ENCODE measurements at places on chromosomes 7 and 10. TPM values are rescaled to one million over a fixed set of nuclear protein-coding genes. Genes with fewer than 3 reads are reported as not detected.

- DNase-seq, result no peak
Observed at GRCh38 chr7:117284692-117285091, 38.2 kb downstream of the WNT2 start.

DNA sequence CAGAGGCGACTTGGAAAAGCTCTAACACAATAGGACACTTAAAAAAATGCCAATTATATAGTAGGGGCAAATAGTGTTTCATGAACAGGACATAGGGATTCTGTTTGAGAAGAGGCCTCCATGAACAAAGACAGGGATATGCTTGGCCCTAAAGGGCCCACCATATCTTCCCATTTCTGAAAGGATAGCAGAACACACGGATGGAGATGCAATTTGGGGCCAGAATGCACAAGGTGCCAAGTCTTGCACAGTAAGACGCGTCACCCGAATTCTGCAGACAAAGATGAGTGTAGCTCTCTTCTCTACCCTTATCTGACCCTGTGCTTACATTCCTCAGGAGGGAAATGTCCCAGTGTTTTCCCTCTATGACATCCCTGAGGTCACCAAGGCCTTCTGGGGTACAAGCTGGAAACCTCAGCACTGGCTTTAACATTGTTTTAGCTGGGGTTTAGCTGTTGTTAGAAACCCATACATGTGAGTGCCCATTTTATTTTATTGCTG, 12.8 kb downstream of the PRKCQ start:
- no peak for DNase-seq

- DNase-seq, result no peak
Observed at GRCh38 chr10:77286531-77287508, 350.8 kb downstream of the KCNMA1 start.

DNA sequence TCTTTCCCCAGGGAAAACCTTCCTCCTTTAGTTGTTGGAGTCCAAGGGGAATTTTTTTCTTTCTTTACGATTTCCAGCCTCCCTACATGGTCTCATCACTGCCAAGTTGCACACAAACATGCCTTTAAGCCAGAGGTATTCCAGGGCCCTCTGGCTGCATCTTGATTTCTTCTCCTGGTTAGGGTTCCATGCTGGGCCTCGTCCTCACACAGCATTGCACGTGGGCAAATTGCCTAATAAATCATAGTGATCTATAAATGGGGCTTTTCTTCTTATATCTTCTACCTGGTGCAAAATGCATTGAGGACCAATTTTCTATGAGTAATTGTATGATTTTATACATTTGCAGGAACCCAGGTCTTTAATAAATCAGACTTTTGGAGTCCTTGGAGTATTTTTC, 284.2 kb downstream of the C7orf25 start:
- DNase-seq, result no peak

DNA sequence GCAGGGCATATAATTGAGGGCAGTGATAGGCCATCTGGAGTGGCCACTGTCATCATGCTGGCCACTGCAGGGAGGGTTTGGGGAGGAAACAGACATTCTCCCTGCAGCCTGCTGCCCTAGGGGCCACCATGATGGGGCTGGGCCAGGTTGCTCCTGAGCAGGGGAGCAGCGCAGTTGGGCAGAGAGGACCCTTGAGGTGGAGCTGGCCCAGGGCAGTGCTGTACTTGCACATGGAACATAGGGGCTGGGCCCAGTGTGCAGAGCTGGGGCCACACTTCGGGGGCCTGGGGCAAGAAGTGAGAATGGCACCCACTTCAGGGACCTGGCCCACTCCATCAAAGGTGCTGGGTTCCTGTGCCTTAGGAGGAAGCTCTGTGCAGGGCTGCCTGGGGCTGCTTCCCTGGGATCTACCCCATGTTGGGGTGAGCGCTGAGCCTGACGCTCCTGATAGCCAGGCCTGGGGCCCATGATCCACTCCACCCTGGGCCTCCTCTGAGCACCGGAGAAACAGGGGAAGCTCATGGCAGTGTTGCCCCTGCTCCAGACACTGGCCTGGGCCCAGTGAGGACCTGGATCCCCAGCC, 21.3 kb upstream of the NUB1 start:
- DNase-seq, result no peak

GRCh38 chr7:158353606-158354570, 233.7 kb downstream of the PTPRN2 start:
- DNase-seq, result peak; percentile 8

DNA sequence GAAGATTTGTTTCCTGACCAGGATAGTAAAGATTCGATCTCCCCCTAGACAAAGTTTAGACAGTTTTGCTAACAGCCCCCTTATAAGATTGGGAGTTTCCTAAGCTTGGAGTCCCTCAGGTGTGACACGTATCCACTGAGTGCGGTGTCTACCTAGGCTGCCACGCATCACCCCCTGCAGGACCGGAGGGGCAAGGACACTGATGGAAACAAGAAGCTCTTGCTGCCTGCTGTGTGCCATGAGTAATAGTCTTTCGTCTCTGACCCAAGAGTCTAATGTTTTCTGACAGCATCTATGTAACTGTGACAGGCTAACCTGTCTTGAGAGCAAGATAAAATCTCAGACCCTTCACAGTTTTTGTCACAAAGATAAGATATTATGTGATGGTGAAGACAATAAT, 173.5 kb downstream of the SEMA3E start:
- DNase-seq, result no peak

GRCh38 chr7:108287857-108288256, 157.7 kb upstream of the LAMB4 start:
- no peak for DNase-seq

- no peak for DNase-seq
Observed at GRCh38 chr7:96026010-96026409, 253.7 kb downstream of the DYNC1I1 start.

DNA sequence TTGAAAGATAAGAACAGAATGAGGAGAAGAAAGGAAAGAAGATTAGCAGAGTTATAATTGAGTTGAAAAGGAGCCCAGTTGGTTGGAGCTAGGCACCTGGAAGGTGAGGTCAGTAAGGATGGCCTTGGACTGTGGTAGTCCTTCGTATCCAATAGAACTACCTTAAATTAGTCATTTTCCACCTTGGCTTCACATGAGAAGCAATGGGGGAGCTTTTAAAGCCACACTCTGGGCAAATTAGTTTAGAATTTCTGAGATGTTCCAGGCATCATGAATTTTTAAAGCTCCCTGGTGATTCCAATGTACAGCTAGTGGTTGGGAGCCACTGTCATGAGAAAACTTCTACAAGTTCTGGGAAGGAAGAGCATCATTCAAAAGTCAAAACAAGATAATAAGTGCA, 27.3 kb upstream of the CYP3A5 start:
- DNase-seq, result peak; percentile 13

DNA sequence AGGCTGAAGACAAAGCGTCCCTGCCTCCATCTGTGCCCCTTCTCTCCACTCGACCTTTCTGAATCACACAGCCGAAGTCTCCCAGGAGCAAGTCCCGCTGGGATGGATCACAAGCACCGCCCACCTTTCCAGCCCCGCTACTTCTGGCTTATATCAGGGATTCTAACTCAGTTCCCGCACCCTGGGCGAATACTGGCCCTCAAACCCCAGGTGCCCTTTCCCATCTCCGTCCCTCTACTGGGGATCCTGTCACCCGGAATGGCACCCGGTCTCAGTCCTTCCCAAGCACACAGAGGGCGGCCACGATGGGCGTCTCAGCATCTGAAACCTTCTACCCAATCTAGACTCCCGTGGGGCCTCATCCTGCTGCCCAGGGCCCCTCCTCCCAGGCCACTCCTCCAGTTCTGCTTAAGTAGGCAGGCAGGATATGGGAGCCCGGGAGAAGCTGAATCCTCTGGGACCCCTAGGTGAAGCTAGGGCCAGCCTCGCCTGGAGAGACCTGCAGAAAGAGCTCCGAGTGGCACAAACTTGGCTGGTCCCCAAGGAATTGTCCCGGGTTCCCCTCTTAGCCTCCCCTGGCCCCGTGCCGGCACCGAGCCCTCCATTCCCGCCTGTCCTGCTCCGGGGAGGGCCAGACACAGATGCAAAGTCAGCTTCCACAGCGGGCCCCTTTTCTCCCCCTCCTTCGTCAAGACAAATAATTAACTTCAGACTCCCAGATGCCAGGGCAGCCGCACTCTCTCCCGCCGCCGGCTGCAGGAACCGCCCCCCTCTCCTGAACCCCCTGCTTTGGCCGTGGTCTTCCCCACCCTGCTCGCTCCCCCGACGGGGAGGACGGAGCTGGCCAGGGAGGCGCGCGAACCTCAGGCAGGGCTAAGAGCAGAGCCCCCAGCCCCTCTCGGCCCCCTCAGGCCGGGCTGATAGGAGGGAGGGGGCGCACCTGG, 612 bp downstream of the KCP start:
- DNase-seq, result peak; percentile 69

DNA sequence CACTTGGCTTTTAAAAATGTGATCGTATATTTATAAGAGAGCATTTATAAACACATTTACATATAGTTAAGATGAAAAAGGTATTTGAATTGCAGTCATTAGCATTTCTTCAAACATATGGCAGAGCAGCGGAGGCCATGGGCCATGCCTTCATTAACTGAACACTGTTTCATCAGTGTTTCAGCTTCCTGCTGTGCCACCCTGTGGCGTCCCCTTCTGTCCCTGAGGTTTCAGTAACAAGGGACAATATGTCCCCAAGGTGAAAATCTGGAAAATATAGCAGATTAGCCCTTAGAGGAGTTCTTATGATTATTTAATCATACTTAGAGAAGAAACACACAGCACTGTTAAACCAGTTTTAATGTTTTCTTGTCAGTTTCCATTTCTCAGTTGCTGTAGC, 577.8 kb downstream of the ETV1 start:
- no peak for DNase-seq

GRCh38 chr7:99372275-99373090, 2.0 kb upstream of the ARPC1B start:
- peak; percentile 87 for DNase-seq

GRCh38 chr10:103605359-103606096, 112.0 kb downstream of the NEURL1 start:
- no peak for DNase-seq

GRCh38 chr7:17320657-17321056, 22.2 kb downstream of the AHR start:
- no peak for DNase-seq

- DNase-seq, result peak; percentile 20
Observed at GRCh38 chr7:12729112-12729511, 41.7 kb downstream of the ARL4A start.

GRCh38 chr7:47580811-47581331, 1.0 kb downstream of the TNS3 start:
- no peak for DNase-seq

GRCh38 chr10:71978476-71978875, 14.3 kb downstream of the CHST3 start:
- no peak for DNase-seq

DNA sequence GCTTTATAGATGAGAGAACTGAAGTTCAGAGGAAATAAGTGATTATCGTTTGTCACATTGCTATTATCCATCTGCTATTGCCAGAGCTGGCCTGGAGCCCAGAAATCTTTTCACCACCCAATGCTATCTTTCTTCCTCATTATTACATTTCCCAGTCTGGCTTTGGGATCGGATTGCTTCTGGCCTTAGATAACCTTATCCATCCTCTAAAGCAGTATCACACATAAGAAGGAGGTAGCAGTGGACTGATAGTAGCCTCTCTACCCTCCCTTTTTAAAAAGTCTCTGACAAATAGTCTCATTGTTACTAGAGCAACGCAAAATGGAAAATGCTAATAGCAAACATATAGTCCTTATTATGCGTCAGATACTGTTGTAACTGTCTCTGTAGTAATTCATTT, 1.3 kb upstream of the CLDN12 start:
- DNase-seq, result peak; percentile 40

DNA sequence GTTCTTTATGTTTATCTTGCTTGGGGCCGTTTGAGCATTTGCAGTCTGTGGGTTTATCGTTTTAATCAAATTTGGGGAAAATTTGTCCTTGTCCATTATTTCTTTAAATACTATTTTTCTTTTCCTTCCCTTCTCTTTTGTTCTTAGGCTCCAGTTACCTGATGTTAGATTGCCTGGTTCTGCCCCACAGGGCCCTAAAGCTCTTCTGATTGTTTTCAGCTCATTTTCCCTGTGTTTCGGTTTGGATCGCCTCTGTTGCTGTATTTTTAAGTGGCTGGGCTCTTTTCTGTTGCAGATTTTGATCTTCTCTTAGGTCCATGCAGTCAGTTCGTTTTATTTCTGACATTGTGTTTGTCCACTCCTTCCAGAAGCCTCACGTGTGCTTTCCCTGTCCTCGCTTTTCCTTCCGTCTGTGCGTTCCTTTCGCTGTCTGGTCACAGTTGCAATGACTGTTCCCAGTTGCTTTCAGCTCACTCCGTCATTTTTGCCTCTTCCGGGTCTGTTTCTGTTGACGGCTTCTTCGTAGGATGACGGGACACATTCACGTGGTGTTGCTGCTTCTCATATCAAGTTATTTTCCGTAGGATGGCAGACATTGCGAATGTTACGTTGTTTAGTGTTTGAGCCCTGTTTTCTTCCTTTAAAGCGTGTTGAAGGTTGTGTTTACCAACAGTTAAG, 111.4 kb downstream of the INPP5A start:
- DNase-seq, result no peak

The SLC39A12 gene
- polyA plus RNA-seq, result 0.29 TPM

The ZNHIT1 gene
- 93.4 TPM for polyA plus RNA-seq

The GIMAP7 gene
- polyA plus RNA-seq, result not detected

The GOLGA7B gene
- 0.19 TPM for polyA plus RNA-seq

The CLRN3 gene
- polyA plus RNA-seq, result not detected

The PSD gene
- 13.2 TPM for polyA plus RNA-seq

The ANKRD2 gene
- not detected for polyA plus RNA-seq

The TMEM184A gene
- 2.1 TPM for polyA plus RNA-seq

The PYROXD2 gene
- polyA plus RNA-seq, result 27.5 TPM

The TMEM196 gene
- not detected for polyA plus RNA-seq

The KCNIP2 gene
- polyA plus RNA-seq, result 47.5 TPM

The AKR1C8 gene
- polyA plus RNA-seq, result not detected

The AFAP1L2 gene
- polyA plus RNA-seq, result 0.75 TPM

The CPA5 gene
- polyA plus RNA-seq, result not detected

The TMEM140 gene
- polyA plus RNA-seq, result 9.4 TPM

Data from cardiac muscle cell (in vitro differentiated cells and primary cell).